Right renal cortex interstitium (tissue), 3 donors: ENCODE measurements at places on chromosomes 12 and 14.

DNA sequence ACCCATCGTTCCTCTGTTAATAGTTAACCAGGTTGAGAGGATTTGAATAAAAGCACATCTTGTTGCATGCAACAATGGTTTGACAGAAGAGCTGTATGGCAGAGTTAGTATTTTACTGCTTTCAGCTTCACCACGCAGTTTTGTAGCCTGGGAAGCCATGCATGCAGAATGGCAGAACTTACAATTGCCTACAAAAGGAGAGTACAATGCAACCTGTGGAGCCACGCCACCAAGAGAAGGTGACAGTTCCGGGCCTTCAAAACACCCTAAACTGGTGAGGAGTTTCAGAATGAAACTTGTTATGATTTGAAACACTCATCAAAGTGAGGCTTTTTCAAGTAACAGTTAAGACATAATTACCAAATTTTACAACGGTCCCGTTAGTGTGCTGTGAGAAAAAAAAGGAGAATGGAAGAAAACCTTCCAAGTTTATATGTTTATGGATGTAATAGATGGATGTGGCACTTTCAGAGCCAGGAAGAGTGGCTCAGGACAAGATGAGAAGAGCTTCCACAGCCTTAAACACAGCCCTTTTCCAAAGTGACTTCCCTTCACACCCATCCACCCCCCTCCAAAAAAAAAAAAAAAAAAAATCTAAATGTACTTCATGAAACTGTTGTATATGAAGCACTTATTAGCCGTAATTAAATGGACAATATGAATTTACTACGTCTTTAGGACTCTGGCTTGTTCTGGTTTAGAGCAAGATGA, 158.7 kb downstream of the EGLN3 start:
- no peak for DNase-seq

DNA sequence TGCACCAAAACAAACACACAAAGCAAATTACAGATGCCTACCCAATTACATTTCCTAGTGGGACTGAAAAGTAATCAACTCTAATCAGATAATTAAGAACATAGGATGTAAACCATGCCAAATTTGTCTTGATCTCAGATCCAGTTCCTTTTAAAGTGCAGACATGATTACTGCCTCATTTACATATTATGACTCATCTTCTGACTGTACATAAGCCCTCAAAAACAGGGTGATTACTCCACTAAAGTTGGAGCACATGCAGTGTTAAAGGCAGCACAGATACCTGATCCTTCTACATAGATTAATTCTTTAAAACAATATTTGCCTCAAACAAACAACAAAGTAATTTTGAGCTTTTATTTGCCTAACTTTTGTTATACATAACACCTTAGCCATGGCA, 337.2 kb downstream of the RPS29 start:
- no peak for DNase-seq

DNA sequence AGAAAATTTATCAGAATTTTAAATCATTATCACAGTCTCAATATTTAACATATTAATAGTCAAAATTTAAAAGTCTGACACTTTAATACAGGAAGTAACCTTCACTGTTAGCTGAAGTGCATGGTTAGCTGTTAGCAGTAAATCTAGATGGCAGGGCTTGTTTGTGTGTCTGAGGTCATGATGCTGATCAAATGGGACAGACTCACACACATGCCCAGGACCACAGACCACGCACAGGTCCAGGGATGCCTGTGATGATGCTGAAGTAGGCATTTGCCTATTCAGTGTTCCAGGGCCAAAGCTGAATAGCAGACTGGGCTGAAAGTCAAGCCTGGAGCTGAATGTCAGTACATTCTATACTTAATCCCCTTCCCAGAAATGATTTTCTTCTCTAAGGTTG, 20.5 kb downstream of the FNTB start:
- DNase-seq: no peak

- peak; percentile 73 for DNase-seq
Measured at GRCh38 chr12:67647799-67648520, 585 bp upstream of the DYRK2 start.

GRCh38 chr14:25108959-25109358, 59.0 kb upstream of the STXBP6 start:
- no peak for DNase-seq

GRCh38 chr14:68791902-68792677, 777 bp downstream of the ZFP36L1 start:
- DNase-seq: no peak

DNA sequence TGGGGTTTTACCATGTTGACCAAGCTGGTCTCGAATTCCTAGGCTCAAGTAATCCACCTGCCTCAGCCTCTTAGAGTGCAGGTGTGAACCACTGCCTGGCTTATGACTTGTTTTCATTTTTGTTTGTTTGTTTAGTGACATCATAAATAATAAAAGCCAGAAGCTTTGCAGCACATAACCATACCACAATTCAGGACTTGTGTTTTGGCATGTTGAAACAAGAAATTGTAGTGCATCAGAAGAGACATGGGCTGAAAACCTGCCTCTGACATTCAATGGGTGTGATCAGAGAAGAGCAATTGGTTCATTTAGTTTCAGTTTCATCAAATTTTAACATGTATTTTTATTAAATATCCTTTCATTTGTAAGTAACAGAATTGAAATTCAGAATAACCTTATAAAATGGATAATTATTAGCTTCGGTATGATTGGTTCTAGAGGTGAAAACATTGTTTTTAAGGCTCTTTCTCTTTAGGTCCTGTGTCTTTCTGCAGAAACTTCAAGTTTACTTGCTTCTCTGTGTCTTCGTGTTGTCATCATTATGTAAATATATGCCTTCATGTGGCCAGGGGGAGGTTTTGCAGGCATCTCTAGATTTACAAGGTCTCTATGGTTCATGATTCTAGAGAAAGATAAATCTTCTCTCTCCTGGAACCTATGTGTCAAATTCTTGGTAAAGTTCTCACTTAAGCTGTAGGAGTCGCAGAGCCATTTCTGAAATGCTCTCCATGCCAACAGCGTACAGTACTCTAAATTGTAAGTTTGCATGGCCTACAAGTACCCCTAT, 312.0 kb downstream of the KCNC2 start:
- DNase-seq: no peak

DNA sequence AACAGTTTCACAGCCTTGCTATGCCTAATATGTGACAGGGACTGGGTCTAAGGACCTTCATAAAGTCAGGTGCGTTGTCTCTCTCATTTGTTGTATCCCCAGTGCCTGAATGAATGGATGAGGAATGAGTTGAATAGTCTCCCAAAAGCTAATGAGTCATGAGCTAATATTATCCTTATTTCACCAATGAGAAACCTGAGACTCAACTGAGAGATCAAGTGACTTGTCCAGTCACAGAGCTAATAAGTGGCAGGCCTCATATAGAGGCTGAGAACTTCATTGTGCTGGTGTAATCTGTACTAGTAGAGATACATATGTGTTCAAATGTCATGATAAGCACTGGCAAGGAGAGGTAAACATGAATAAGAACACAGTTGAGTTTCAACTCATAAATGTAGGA, 612.4 kb downstream of the NRXN3 start:
- no peak for DNase-seq

DNA sequence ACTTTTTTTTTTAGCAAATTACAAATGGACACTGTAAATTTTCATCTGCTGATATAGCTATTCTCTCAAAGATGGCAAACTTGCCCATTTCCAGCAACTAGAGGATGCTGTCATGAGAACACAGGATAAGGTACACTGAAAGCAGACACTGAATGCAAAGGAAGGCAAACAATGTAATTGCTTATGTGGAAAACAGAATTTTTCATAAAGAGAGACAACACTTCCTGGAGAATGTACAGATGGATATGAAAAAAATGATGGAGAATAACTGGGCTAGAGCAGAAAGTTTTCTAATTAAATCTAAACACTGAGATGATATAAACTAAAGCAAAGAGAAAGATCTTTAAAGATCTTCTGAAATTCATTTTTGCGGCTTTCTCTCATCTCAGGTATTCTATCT, 581 bp downstream of the CD69 start:
- no peak for DNase-seq

GRCh38 chr14:55800156-55800785, 220.3 kb downstream of the KTN1 start:
- DNase-seq: no peak

DNA sequence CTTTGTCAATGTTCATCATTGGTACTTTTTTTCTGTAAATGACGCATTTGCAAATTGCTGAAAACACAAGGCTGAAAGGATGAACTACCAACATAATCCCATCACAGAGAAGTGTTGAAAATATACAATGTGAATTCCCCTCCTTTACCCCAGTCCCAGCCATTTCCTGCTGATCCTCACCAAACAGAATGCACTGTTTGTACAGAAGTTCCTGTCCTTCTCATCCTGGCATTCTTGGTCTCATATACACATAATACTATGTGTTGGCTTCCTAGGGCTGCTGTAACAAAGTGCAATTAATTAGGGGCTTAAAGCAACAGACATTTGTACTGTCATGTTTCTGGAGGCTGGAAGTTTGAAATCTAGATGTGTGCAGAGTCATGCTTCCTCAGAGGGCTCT, 836.2 kb upstream of the MGAT4C start:
- DNase-seq: no peak

GRCh38 chr12:67085699-67086098, 183.5 kb upstream of the CAND1 start:
- no peak for DNase-seq

DNA sequence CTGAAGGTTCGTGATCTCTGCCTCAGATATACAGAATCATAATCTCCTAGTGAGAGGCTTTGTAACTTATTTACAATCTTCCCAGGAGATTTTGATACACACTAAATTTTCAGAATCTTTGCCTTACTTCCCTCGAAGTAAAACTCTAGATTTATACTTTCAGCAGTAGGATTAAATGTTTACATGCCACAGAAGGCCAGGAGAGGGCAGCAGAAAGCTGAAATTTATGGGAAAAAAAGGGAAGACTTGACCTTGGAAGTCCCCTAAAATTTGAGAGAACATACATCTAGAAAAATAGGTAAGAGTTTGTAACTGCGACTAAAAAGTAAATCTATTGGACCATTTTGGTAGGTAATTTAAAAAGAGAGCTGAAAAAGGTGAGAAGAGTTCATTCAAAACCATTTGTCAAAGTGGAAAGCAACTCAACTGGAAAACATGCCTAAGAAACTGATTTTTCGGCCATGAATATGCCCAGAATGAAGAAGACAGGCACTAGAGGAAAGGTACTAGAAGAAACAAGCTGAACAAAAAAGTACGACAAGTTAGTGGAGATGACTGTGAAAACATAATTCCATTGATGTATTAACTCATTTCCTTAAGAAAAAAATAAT, 242.0 kb upstream of the MDGA2 start:
- peak; percentile 18 for DNase-seq

DNA sequence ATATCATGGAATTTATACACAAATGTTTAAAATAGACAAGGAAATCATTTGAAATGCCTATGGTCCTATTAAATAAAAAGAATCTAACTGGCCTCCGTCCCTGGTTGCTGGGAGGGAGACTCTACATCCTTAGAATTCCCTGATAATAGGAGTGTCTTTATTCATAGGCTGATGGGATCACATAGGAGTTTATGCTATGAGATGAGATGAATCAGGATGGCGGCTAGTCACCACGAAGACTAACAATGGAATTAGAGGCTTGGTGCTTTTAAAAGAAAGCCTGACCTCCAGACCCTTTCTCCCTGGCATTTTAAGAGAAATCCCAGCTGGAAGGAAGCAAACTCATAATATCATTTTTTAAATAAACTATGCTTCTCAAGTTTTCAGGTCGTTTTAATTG, 69.7 kb downstream of the SEC23A start:
- no peak for DNase-seq

GRCh38 chr12:105426766-105427165, 96.3 kb downstream of the C12orf75 start:
- no peak for DNase-seq

GRCh38 chr12:115351514-115352077, 667.6 kb upstream of the TBX3 start:
- no peak for DNase-seq

GRCh38 chr12:11741434-11742092, 92.1 kb downstream of the ETV6 start:
- DNase-seq: no peak

DNA sequence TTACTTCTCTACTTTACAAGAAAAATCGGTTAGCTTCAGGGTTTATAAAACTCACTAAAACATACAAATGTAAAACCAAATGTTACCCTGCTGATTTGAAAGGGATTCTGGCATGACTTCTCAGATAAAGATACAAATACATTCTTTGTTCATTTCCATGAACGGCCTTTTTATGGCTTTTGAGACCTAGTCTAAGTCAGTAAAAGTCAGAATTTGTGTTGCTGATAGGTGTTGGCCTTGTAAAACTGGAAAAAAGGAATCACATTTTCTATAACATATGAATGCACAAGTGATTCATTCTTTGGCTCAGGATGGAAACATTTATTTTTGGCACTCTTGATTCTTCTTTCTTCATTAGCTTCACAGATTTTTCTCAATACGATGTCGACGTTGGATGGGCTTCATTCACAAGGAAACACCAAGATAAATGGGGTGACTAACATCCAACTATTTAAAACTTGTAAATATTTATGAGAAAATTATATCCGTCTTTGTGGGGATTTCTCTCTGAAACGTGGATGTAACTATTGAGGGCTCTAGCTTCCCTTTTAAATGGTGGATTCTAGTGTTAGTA, 27.0 kb upstream of the CPM start:
- DNase-seq: no peak

- no peak for DNase-seq
Measured at GRCh38 chr12:44286821-44287505, 451.1 kb downstream of the TMEM117 start.

GRCh38 chr12:32809846-32810245, 54.1 kb upstream of the YARS2 start:
- no peak for DNase-seq

- no peak for DNase-seq
Measured at GRCh38 chr12:66044731-66045130, 85.8 kb downstream of the LLPH start.

GRCh38 chr12:126681676-126682075, 1585.3 kb upstream of the TMEM132C start:
- DNase-seq: no peak

- DNase-seq: no peak
Measured at GRCh38 chr12:32116897-32117296, 10.2 kb downstream of the BICD1 start.

DNA sequence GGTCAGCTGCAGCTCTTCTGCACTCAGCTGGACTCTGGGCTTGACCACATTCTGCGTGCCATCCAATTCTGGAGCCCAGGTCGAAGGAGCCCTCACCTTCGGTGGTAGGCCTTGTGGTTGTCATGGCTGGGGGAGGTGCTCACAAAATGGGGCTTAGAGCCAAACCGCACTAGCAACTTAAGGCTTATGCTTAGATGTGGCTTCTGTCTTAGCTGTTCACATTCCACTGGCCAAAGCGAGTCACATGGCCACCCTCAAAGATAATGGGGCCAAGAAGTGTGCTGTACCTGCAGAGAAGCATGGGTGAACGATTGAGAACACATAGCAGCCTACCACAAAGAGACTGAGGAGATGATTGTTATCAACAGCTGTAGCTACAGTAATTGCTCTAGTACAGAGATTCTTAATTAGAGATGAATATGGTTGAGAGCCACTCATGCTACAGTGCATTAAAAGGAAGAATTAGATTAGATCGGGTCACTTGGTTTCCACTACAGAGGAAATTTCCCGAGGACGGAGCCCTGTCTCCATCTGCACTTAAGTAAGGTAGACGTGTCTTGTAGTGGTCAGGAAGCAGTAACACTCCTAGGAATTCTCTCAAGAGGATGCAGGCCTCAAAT, 334.6 kb upstream of the FKBP4 start:
- DNase-seq: no peak

- DNase-seq: no peak
Measured at GRCh38 chr12:117076410-117077372, 22.5 kb downstream of the TESC start.

GRCh38 chr14:69665631-69666030, 54.2 kb downstream of the SUSD6 start:
- DNase-seq: no peak
